Upper lobe of left lung (tissue), 6 donors: ENCODE measurements at places on chromosomes 3 and 15. TPM values are rescaled to one million over a fixed set of nuclear protein-coding genes. Genes with fewer than 3 reads are reported as not detected.

Gene SLC22A13
- not detected for total RNA-seq

Gene BNC1
- 0.15 TPM for total RNA-seq

Gene EOMES
- total RNA-seq, result 0.91 TPM

Gene GPR156
- 1.0 TPM for total RNA-seq

Gene GRK7
- total RNA-seq, result not detected

Gene SPTBN5
- 0.30 TPM for total RNA-seq

Gene BFSP2
- not detected for total RNA-seq

Gene CHRD
- 40.9 TPM for total RNA-seq

- H3K27ac ChIP-seq, result no peak overlapping the region
- peak overlapping the region; percentile 73 for H3K4me3 ChIP-seq
- no peaks in the 10 kb centered on the region for H3K36me3 ChIP-seq
Measured at GRCh38 chr15:41492597-41493204, 973 bp upstream of the ITPKA start.

DNA sequence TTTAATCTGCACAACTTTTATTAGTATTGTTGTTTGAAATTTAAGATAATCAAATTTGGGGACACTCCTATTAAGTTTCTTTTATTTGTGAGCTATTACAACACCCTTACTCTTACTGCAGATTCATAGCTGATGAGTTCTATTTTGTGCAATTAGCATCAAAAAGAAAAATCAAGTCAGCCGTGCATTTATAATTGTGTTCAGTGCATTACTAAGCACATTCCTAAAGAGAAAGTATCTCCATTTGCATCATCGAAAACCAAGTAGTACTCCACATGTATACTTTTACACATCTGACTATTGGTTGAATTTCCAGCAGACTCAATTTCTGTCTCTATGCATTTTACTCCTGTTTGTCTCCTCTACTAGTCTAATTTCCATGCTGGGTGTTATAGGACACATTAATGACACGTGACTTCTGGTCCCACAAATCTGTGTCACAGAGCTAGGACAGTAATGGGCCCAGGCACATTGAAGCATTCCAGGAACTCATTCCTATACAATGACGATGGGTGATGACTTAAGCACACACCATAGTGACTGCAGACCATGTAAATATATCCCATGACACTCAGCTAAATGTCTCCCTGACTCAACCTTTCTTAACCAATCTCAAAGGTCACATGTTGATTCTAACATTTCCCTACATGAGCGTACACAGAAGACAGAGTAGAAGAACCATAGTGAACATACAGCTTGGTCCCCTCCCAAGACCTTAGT, 477.5 kb downstream of the LPP start:
- H3K4me1 ChIP-seq, result peaks cover 13% of the 10 kb centered on the region
- H3K27me3 ChIP-seq, result no peaks in the 10 kb centered on the region
- no peaks in the 10 kb centered on the region for H3K36me3 ChIP-seq
- no peak for DNase-seq
- H3K27ac ChIP-seq, result no peak overlapping the region

GRCh38 chr3:30495172-30496065, 111.0 kb upstream of the TGFBR2 start:
- no peaks in the 10 kb centered on the region for H3K27me3 ChIP-seq
- H3K4me3 ChIP-seq, result no peak overlapping the region
- no peaks in the 10 kb centered on the region for H3K36me3 ChIP-seq

DNA sequence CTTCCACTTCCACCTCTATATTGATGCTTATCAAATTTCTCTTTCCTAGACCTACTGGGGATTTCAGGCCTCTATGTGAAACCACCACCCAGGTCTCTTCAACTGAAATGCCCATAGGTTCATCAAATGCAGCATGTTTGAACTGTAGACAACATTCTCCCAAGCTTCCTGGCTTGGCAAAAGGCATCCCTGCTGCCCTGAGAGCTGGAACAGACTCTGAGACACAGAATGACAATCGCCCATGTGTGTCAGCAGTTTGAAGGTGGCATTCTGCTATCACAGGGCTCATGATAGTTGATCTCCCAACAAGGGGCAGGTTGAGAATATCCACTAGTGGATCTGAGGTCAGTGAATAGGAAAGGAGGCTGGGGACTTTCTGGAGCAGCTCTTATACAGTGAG, 200.7 kb downstream of the RPLP1 start:
- H3K27ac ChIP-seq, result no peak overlapping the region
- H3K27me3 ChIP-seq, result no peaks in the 10 kb centered on the region
- H3K4me1 ChIP-seq, result no peaks in the 10 kb centered on the region
- H3K36me3 ChIP-seq, result no peaks in the 10 kb centered on the region

DNA sequence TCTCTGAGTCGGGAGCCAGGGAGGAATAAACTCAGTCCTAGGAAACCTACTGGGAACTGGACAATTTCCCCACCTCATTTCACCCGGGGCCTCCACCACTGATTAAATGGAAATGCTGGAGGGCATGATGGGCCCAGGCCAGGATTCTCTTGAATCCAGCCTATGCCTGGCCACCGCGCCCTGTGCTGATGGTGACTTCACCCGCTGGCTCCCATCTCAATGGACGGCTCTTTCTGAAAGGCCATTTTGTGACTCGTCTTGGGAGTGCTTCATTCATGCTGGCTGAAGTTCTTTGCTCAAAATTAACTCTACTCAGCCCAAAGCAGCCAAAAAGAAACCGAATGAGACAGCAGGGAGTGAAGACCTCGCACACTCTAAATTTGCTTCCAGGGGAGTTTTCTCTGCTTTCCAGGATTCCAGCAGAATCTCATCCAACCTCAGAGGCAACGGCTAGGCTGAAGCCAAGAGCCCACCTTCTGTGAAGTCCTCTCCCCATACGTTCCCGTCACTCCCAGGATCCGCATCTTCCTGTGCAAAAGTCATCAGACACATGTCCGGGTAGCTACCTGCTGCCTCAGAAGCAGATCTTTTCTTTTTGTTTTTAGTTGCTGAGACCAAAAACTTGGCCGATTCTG, 266.0 kb upstream of the ICE2 start:
- H3K4me1 ChIP-seq, result peaks cover 4% of the 10 kb centered on the region
- no peak for DNase-seq
- no peaks in the 10 kb centered on the region for H3K27me3 ChIP-seq
- H3K27ac ChIP-seq, result no peak overlapping the region
- no peaks in the 10 kb centered on the region for H3K36me3 ChIP-seq

GRCh38 chr3:13080591-13080990, 7.4 kb upstream of the IQSEC1 start:
- no peaks in the 10 kb centered on the region for H3K4me1 ChIP-seq
- H3K27ac ChIP-seq, result no peak overlapping the region
- H3K27me3 ChIP-seq, result no peaks in the 10 kb centered on the region

- no peak for DNase-seq
- H3K27ac ChIP-seq, result no peak overlapping the region
- no peaks in the 10 kb centered on the region for H3K4me1 ChIP-seq
- H3K27me3 ChIP-seq, result no peaks in the 10 kb centered on the region
Measured at GRCh38 chr15:95503107-95503506, 827.4 kb upstream of the NR2F2 start.

DNA sequence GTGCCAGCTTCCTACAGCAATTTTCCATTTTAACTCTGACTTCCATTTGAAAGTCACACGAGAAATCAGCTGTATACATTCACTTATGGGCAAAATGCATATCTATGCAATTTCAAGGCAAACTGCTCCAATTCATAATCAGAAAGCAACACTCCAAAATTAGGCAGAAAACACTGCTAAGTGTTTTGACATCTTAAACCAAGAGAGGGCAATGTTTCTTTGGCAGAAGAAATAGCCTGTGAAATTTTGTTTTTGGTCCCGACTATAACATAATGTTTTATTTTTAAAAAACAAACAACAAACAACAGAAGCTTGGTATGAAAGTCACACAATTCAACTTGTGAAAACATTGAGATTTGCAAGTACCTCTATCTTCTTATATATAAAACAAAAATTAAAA, 42.6 kb downstream of the GOLIM4 start:
- no peaks in the 10 kb centered on the region for H3K27me3 ChIP-seq
- H3K4me3 ChIP-seq, result no peak overlapping the region
- no peak overlapping the region for H3K27ac ChIP-seq
- peaks cover 9% of the 10 kb centered on the region for H3K4me1 ChIP-seq
